ENCODE measurements at places on chromosomes 6 and 20. TPM values are rescaled to one million over a fixed set of nuclear protein-coding genes. Genes with fewer than 3 reads are reported as not detected.

DNA sequence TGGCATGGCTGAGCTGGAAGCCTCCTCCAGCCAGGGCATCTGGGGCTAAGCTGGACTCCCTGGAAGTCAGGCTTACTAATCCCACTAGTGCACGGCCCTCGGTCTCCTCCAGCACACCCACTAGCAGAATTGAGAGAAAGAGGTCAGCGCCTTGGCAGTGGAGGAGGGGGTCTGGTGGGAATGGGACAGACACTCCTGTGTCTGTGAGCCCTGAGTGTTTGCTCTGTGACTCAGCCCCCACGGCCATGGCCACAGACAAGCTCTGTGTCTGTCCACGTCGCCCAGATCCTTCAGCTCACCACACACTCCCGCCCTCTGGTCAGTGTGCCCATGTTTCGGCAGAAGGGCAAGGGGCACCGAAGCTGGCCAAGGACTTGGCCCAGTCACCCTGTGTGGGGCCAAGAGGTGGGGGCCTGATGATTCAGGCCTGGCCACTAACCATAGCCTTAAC, 8.8 kb downstream of the MDFI start:
- H3K27ac ChIP-seq = no peak overlapping the region
- no peak for DNase-seq
- no peaks in the 10 kb centered on the region for H3K27me3 ChIP-seq
- no peak overlapping the region for H3K4me3 ChIP-seq
- no peaks in the 10 kb centered on the region for H3K4me1 ChIP-seq
- H3K36me3 ChIP-seq = no peaks in the 10 kb centered on the region

GRCh38 chr6:34157851-34158250, 12.0 kb upstream of the GRM4 start:
- peaks cover 8% of the 10 kb centered on the region for H3K4me1 ChIP-seq
- H3K36me3 ChIP-seq = no peaks in the 10 kb centered on the region
- H3K27me3 ChIP-seq = peaks cover 12% of the 10 kb centered on the region
- H3K4me3 ChIP-seq = no peak overlapping the region

- no peaks in the 10 kb centered on the region for H3K4me1 ChIP-seq
- H3K27me3 ChIP-seq = no peaks in the 10 kb centered on the region
- H3K36me3 ChIP-seq = peaks cover 16% of the 10 kb centered on the region
- H3K27ac ChIP-seq = no peak overlapping the region
- no peak overlapping the region for H3K4me3 ChIP-seq
- no peak for DNase-seq
Observed at GRCh38 chr6:36691011-36691410, 6.6 kb upstream of the RAB44 start.

DNA sequence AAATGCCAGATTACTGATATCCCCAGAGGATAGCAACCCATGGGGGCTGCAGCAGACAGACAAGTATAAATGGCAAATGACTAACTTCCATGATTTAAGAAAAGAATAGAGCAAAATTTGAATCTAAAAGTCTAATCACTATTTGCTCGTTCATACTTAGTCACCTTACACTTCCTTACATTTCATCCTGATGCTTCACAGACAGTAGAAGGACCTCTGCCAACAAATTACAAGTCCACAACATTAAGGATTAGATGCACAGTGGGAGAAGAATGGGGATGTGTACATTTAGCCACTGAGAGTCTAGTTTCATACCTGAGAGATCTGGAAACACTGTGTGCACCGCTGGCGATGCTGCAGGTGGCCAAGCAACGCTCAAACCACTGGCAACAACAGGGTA, 72.4 kb downstream of the FYN start:
- H3K27ac ChIP-seq = no peak overlapping the region
- H3K4me1 ChIP-seq = peaks cover 36% of the 10 kb centered on the region
- H3K4me3 ChIP-seq = no peak overlapping the region
- H3K36me3 ChIP-seq = 0 out of 2 replicates have a peak, but pooled peaks cover 5% of the 10 kb centered on the region
- H3K27me3 ChIP-seq = no peaks in the 10 kb centered on the region

DNA sequence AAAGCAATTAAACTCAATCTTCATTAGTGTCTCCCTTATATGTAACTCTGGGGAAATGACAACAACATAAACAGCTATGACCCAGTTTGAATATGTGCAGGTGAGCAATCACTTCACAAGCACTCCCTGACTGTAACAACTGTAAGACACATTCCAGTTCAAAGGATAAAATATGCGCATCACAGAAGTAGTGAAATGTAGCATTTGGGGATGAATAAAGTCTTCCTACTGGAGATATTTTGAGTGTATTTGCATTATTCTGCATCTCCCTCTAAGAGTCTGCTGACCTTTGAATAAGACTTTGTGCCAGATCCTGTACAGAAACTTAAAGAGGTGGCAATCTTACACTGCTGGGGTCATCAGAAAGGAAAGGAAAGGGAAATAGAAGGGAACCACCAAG, 179.5 kb upstream of the TBX18 start:
- peaks cover 10% of the 10 kb centered on the region for H3K4me1 ChIP-seq
- H3K4me3 ChIP-seq = no peak overlapping the region
- H3K27ac ChIP-seq = no peak overlapping the region
- H3K27me3 ChIP-seq = no peaks in the 10 kb centered on the region
- DNase-seq = no peak
- H3K36me3 ChIP-seq = no peaks in the 10 kb centered on the region

DNA sequence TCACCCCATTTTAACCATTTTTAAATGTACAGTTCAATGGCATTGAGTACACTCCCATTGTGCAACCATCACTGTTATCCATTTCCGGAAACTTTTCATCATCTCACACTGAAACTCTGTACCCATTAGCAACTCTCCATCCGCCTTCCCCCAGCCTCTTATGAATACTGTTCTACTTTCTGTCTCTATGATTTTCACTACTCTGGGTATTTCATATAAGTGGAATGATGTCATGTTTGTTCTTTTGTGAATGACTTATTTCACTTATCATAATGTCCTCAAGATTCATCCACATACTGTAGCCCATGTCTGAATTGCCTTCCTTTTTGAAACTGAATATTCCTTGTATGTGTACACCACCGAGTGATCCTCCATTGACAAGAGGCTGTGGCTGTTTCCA, 92.9 kb upstream of the TOX2 start:
- no peak overlapping the region for H3K27ac ChIP-seq
- no peaks in the 10 kb centered on the region for H3K4me1 ChIP-seq
- peaks cover 4% of the 10 kb centered on the region for H3K27me3 ChIP-seq
- no peaks in the 10 kb centered on the region for H3K36me3 ChIP-seq
- DNase-seq = no peak
- no peak overlapping the region for H3K4me3 ChIP-seq

DNA sequence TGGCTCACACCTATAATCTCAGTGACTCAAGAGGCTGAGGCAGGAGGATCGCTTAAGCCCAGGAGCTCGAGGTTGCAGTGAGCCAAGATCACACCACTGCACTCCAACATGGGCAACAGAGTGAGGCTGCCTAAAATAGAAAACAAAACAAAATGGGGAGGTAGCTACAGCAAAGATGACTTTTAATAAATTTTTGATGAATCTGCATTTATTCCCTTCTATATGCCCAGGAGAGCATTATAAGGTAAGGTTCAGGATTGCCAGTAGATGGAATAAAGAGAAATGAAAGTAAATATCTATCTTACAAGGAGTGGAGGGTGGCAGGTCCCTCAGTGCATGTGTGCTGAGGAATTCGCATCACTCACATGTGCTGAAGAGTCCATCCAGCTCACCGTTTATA, 24.2 kb downstream of the UNC5CL start:
- no peak overlapping the region for H3K27ac ChIP-seq
- no peaks in the 10 kb centered on the region for H3K27me3 ChIP-seq
- H3K4me1 ChIP-seq = no peaks in the 10 kb centered on the region
- H3K36me3 ChIP-seq = no peaks in the 10 kb centered on the region
- no peak overlapping the region for H3K4me3 ChIP-seq

DNA sequence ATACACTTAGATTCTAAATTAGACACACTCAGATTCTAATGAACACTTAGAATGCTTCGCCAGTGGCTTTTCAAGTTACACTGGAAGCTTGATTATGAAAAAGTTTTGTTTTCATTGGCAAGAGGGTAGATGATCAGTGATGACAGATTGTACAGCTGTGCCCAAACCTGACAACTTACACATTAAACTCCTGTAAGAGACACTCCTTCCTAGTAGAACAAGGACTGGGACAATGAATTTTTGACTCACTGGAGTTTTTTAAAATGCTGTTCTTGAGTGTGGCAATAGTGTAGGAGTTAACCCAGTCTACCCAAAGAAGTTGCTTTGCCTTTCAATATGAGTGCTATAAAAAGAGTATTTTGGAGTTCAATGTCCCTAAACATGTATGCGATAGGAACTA, 140.8 kb downstream of the SLC16A10 start:
- H3K4me1 ChIP-seq = peaks cover 35% of the 10 kb centered on the region
- H3K36me3 ChIP-seq = no peaks in the 10 kb centered on the region
- no peak for DNase-seq
- H3K4me3 ChIP-seq = no peak overlapping the region
- no peaks in the 10 kb centered on the region for H3K27me3 ChIP-seq

DNA sequence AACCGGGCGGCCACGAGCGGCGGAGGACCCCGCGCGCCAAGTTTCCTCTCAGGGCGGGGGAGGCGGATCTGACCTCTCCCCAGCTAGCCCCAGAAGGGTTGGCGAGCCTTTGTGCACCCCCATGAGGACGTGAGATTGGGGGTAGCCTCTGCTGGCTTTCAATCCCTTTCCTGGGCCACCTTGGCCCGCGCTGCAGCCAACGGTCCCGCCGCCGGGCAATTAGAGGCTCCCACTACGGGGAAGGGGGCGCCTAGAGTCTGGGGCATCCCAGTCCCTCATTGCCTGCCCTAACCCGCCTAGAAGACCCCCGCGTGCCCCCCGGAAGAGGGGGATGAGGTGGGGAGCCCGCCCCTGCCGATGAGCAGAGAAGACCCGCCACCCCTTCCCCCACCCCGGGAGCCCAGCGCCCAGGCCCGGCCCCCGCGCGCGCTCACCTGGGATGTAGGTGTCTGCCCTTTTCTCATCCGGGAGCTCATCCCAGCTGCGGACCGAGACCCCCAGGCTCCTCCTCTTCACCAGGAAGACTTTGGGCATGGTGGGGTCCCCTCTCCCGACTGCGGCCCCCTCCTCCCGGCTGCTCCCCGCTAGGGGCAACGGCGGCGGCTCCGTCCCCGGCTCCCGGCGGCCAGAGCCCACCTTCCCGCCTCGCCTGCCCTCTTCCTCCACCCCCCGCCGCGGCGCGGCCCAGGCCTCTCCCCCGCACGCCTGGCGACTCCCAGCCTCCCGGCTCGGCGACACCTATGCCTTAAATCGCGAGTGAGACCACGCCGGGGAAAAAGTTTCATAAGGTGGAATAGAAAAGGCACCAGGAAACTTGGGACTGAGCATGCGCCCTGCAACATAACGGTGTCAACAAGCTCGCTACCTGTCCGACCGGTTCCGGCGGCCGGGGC, at the start of gene OVOL2:
TSS of gene OVOL2 (minus strand) at position 816 of the 893 bp plus-strand sequence. CDS start at position 534, 282 bp downstream.
- peaks cover 10% of the 10 kb centered on the region for H3K4me1 ChIP-seq
- H3K4me3 ChIP-seq = 0 out of 2 replicates have a peak within 1 kb of the TSS, but pooled peaks have one; percentile 6
- no peaks in the 10 kb centered on the region for H3K36me3 ChIP-seq

- no peak overlapping the region for H3K27ac ChIP-seq
- H3K27me3 ChIP-seq = 0 out of 2 replicates have a peak, but pooled peaks cover 3% of the 10 kb centered on the region
- H3K4me3 ChIP-seq = no peak overlapping the region
- peak; percentile 57 for DNase-seq
Observed at GRCh38 chr6:125314009-125314581, 12.3 kb upstream of the HDDC2 start.

GRCh38 chr20:23587631-23588030, 18.1 kb downstream of the CST9 start:
- no peaks in the 10 kb centered on the region for H3K4me1 ChIP-seq
- no peak for DNase-seq
- H3K4me3 ChIP-seq = no peak overlapping the region
- no peak overlapping the region for H3K27ac ChIP-seq
- no peaks in the 10 kb centered on the region for H3K36me3 ChIP-seq

- no peaks in the 10 kb centered on the region for H3K36me3 ChIP-seq
- H3K4me1 ChIP-seq = peaks cover 9% of the 10 kb centered on the region
- no peak for DNase-seq
- no peaks in the 10 kb centered on the region for H3K27me3 ChIP-seq
- H3K27ac ChIP-seq = no peak overlapping the region
- H3K4me3 ChIP-seq = no peak overlapping the region
Observed at GRCh38 chr6:14748679-14749078, 497.2 kb upstream of the JARID2 start.

DNA sequence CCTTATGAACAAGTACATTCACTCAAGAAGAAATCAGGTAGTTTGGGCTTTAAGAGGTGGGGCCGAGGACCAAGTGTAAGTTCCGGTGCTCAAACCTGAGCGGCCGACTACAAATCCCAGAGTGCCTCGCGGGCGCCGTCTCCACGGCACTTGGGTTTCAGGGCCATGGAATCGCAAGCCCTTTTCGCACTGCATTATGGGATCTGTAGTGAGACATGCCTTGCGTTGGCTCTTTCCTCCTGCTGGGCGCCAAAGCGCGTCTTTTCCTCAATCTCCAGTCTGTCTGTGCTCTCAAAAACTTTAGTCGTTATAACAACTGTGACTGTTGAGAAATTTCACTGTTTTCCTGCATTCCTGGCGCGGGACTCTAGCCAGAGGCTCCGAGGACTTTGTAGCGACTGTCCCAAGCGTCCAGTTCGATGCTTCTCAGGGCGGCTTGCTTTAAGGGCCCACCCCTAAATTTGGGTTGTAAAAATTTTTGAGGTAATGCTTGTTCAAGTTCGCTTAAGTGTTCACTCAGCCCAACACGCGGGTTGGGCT, 408 bp upstream of the FBXO9 start:
- no peaks in the 10 kb centered on the region for H3K27me3 ChIP-seq
- H3K4me3 ChIP-seq = peak overlapping the region; percentile 88
- H3K36me3 ChIP-seq = peaks cover 22% of the 10 kb centered on the region
- H3K4me1 ChIP-seq = peaks cover 24% of the 10 kb centered on the region

DNA sequence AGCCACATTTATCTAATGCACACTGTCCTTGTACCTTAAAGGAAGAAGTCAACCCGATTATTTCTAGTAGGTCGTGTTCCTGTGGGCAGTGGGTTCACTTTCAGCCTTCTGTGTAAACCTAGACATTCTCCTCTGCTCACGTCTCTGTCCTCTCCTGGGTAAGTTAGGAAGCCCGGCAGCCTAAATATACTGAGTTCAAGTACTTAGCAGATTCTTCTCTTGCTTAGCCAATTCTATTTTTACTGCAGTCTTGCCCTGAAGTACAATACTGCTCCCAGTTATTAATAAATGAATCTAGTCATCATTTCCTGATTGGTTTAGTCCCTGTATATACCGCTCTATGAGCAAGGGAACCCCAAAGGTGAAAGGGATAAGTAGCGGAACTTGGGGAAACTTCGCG, 14.6 kb upstream of the GPR63 start:
- no peak for DNase-seq
- H3K27me3 ChIP-seq = no peaks in the 10 kb centered on the region
- H3K36me3 ChIP-seq = no peaks in the 10 kb centered on the region
- no peak overlapping the region for H3K27ac ChIP-seq
- H3K4me3 ChIP-seq = no peak overlapping the region
- H3K4me1 ChIP-seq = no peaks in the 10 kb centered on the region

- H3K27me3 ChIP-seq = no peaks in the 10 kb centered on the region
- no peaks in the 10 kb centered on the region for H3K4me1 ChIP-seq
- H3K27ac ChIP-seq = no peak overlapping the region
- H3K4me3 ChIP-seq = no peak overlapping the region
- no peak for DNase-seq
Observed at GRCh38 chr6:34969662-34970265, 80.7 kb downstream of the ANKS1A start.

Gene BPIFB2
- total RNA-seq = not detected

Gene ZC3H12D
- not detected for total RNA-seq

Gene SNTA1
- total RNA-seq = 41.8 TPM

Gene RBPJL
- not detected for total RNA-seq

Gene TRIM40
- not detected for total RNA-seq
